ENCODE measurements at places on chromosomes 12 and 14.

GRCh38 chr14:30915596-30915995 lies 41.2 kb downstream of the COCH start:
- DNase-seq, result no peak

DNA sequence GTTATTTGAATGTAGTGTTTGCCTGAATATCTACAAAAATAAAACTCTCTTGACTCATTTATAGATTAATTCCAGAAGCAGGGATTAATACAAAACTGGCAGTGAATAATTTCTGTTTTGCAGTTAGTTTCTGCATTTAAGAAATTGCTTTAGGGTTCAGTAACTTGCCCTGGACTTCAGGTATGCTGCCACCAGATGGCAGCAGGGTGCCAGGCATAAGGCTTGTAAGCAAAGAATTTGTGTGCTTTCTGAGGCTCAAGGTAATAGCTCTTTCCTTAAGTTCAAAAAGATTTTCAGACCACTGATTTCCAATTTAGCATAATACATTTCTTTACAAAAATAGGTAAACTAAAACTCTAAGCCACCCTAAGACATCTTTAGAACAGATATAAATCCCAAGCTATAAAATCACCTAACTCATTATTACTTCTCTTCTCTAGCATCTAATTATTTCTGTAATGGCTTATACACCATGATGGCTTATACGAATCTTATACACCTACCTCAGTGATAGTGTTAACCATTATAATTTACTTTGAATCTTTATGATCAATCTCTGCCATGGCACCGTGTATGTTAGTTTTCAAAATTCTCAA lies 398.3 kb downstream of the APAF1 start:
- peak; percentile 2 for DNase-seq

- DNase-seq, result no peak
Measured at GRCh38 chr12:21672146-21672545, 14.5 kb upstream of the LDHB start.

- DNase-seq, result no peak
Measured at GRCh38 chr14:57845802-57846531, 19.9 kb downstream of the SLC35F4 start.

- DNase-seq, result no peak
Measured at GRCh38 chr12:4246116-4246515, 27.4 kb upstream of the CCND2 start.

DNA sequence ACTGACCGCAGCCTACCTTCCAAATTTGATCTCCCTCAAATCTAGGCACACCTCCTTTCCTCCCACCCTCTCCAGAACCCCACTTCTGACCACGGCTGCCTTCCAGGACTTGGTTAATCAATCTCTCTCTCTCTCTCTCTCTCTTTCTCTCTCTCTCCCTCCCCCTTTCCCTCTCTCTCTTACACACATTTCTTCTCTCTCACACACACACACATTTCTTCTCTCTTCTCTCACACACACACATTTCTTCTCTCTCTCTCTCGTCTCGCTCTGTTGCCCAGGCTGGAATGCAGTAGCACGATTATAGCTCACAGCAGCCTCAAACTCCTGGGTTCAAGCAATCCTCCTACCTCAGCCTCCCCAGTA lies 521 bp upstream of the GMFB start:
- DNase-seq, result no peak

GRCh38 chr12:65168681-65169319 lies 583 bp upstream of the LEMD3 start:
- no peak for DNase-seq

DNA sequence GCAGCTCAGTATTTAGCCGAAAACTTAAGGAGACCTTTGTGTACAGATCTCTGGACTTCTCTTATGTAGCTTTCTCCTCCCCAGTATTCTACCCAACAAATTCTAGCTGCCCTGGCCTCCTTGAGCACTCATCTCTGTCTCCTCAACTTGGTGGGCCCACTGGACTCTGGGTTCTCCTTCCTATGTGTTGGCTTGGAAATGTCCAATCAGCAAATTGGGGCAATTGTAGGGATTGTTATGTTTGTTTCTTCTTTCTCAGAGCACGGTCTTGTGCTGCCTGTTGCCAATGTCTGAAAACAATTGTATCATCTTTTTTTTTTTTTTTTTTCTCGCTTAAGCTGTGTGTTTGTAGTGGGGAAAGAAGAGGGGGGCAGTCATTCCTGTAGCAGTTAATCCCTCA lies 30.2 kb downstream of the NTN4 start:
- no peak for DNase-seq

GRCh38 chr14:43338713-43339112 lies 1168.4 kb downstream of the FSCB start:
- no peak for DNase-seq

DNA sequence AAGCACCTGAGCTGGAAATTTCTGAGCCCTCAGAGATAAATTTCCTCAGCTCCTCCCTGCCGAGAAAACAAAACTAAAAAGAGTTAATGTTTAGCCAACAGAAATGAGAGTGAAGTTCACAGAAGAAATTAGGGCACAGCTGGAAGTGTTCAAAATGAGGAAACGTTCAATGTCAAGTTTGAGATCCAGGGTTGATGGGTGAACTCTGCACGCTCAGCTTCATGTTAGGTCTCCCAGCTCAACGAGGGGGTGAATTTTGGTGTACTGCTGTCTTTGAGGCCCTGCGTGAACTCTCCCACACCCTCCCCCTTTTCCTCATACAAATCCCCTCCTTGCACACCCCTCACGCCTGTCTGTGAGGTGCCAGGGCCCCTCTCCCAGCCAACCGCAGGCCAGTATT lies 13.3 kb upstream of the OAS3 start:
- no peak for DNase-seq
